Peyer's patch (tissue), 4 donors: ENCODE measurements at places on chromosomes 1 and 21. TPM values are rescaled to one million over a fixed set of nuclear protein-coding genes. Genes with fewer than 3 reads are reported as not detected.

The COL6A1 gene
- 213 TPM for total RNA-seq

GRCh38 chr1:208204779-208205178, 39.4 kb downstream of the PLXNA2 start:
- DNase-seq: no peak
- H3K27me3 ChIP-seq: no peaks in the 10 kb centered on the region
- no peak overlapping the region for H3K4me3 ChIP-seq
- H3K36me3 ChIP-seq: no peaks in the 10 kb centered on the region
- H3K27ac ChIP-seq: peak overlapping the region; percentile 83
- H3K4me1 ChIP-seq: peaks cover 62% of the 10 kb centered on the region

DNA sequence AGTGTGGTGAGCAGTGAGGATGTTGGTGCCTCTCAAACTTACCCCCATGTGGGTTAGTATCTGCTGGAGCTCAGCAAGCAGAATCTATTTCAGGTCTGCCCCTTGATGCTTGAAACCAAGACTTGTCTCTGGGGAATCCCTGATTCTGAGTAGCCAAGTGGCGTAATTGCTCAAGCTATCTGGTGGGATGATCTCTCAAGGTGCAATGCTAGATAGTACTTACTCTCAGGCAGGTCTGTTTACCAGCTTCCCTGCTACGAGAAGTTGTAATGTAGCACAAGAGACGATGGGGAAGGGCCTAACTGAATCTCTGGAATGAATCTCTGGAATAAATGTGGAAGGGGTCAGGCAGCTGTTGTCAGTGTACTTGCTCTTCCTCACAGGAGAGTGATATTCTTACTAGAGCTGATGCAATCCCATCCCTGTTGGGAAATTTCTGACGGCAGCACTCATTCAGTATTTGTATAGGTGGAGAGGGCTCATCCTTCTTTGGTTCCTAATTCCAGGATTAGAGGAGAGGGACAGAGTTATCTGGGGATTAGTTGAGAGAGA, 65.4 kb downstream of the MACF1 start:
- H3K4me1 ChIP-seq: peaks cover 50% of the 10 kb centered on the region
- no peaks in the 10 kb centered on the region for H3K27me3 ChIP-seq
- no peak overlapping the region for H3K4me3 ChIP-seq
- H3K27ac ChIP-seq: no peak overlapping the region
- no peaks in the 10 kb centered on the region for H3K36me3 ChIP-seq

- no peak overlapping the region for H3K4me3 ChIP-seq
- H3K27ac ChIP-seq: no peak overlapping the region
- DNase-seq: no peak
- no peaks in the 10 kb centered on the region for H3K4me1 ChIP-seq
- H3K36me3 ChIP-seq: no peaks in the 10 kb centered on the region
- no peaks in the 10 kb centered on the region for H3K27me3 ChIP-seq
Observed at GRCh38 chr1:4563586-4563985, 90.8 kb upstream of the AJAP1 start.

GRCh38 chr1:218570456-218570855, 225.3 kb downstream of the TGFB2 start:
- no peaks in the 10 kb centered on the region for H3K36me3 ChIP-seq
- no peak overlapping the region for H3K27ac ChIP-seq
- no peak for DNase-seq
- H3K4me3 ChIP-seq: no peak overlapping the region
- no peaks in the 10 kb centered on the region for H3K4me1 ChIP-seq
